ENCODE measurements at places on chromosomes 4 and X. TPM values are rescaled to one million over a fixed set of nuclear protein-coding genes. Genes with fewer than 3 reads are reported as not detected.

The PCDH18 gene
- total RNA-seq, result 423 TPM

The CETN2 gene
- total RNA-seq, result 55.8 TPM

The EVC gene
- 42.9 TPM for total RNA-seq

The FAM47A gene
- total RNA-seq, result not detected

The CHM gene
- 10.3 TPM for total RNA-seq

The CXCL5 gene
- total RNA-seq, result 0.17 TPM

The EVC2 gene
- 15.9 TPM for total RNA-seq

The LGI2 gene
- not detected for total RNA-seq

The RHOXF1 gene
- total RNA-seq, result not detected

The CT45A2 gene
- not detected for total RNA-seq

The TMPRSS11A gene
- not detected for total RNA-seq

The CCDC110 gene
- total RNA-seq, result 2.0 TPM

The TRIM2 gene
- total RNA-seq, result 132 TPM

The ETDB gene
- total RNA-seq, result not detected

The CXXC4 gene
- not detected for total RNA-seq

The PIR gene
- total RNA-seq, result 9.3 TPM

All from bronchial smooth muscle cell (primary cell).